ENCODE measurements at places on chromosomes 5 and 9.
A peak's percentile ranks its signal among the peaks of the same experiment; 100 is the strongest.

DNA sequence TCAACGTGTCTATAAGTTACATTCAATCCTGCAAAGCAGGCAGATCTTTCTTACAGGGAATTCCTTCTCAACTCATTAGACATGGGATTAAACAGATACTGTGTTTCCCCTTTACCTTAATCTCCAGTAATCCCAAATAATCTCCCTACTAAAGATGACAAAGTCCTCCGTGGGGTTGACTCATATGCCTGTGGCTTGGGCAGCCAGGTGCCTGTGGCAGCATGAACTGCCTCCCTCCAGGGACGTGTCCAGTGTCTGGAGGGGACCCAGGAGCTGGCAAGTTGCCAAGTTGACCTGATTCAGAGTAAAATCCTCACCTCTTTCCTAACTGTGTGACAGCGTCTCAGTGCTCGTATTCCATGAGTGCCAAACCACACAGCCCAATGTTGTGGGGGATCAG, 94.6 kb upstream of the PTCH1 start:
- peak; percentile 62 for DNase-seq

DNA sequence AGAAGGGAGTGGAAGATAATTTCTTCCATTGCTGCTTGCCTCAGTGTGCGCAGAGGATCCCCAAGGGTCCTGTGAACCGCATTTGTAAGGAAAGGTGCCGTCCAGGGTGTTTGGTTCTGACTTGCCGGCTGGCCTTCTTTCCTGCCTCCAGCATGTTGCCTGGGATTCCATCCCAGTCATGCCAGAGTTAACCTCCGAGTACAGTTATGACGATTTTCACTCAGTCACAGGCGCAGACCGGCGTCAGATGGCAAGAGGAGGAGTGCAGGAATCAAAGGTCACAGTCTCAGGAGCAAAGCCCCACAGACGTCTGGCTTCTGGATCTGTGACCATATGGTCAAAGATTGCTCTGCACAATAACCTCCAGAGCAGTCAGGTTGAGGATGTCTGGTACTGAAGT, 5.9 kb upstream of the GADD45G start:
- peak; percentile 92 for DNase-seq

- peak; percentile 61 for DNase-seq
Measured at GRCh38 chr9:86257391-86257790, 2.1 kb downstream of the C9orf153 start.

DNA sequence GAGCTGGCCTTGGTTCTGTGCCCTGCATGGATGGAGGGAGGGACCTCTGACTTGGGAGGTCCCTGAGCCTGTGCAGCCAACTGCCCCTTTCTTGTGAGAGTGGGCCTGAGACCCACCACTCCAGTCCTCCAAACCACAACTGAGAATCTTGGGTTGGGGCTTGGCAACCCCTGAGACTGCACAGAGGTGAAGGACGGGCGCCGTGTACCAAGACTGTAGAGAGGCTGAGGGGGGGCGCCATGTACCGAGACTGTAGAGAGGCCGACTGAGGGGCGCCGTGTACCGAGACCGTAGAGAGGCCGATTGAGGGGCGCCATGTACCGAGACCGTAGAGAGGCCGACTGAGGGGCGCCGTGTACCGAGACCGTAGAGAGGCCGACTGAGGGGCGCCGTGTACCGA, 59.3 kb upstream of the CACNA1B start:
- no peak for DNase-seq

DNA sequence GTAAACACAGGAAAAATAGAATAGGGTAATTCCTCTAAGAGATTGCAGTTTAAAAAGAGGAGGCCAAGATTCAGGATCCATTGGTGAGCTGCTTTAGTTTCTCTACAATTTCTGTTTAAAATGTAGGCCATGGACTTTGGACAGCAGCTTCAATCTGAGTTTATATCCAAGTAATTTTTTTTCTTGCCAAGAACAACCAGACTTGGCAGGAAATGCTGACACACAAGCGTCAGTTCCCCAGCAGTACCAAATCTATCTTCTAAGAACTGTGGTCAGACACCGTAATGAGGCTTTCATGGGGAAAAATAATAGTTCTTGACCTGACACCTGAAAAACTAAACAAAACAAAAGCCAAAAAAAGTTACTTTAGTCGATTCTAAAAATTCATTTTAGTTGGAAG, 528.8 kb downstream of the CSNK1G3 start:
- no peak for DNase-seq

Data from NCI-H69 (cell line).